ENCODE measurements at places on chromosomes 5 and 9.

GRCh38 chr9:16458696-16459420 lies 411.6 kb downstream of the BNC2 start:
- no peak for DNase-seq

DNA sequence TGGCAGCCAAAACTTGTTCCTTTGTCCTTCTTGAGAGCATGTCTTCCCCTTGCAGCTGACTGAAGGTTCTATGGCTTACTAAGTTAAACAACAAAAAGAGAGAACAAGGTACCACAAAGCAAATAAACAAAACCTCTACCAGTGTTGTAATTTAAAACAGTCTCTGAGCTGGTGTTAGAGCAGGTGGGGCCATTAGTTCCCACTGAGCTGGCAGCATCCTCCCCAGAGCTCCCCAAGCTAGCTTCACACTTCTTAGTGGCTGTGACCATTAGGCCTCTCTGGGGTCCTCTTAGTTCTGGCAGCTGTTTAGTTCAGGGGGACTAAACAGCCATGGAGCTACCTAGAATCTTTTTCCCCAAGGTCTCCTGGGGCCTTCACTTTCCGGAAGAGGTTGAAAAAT lies 128.6 kb upstream of the ELL2 start:
- DNase-seq: no peak

DNA sequence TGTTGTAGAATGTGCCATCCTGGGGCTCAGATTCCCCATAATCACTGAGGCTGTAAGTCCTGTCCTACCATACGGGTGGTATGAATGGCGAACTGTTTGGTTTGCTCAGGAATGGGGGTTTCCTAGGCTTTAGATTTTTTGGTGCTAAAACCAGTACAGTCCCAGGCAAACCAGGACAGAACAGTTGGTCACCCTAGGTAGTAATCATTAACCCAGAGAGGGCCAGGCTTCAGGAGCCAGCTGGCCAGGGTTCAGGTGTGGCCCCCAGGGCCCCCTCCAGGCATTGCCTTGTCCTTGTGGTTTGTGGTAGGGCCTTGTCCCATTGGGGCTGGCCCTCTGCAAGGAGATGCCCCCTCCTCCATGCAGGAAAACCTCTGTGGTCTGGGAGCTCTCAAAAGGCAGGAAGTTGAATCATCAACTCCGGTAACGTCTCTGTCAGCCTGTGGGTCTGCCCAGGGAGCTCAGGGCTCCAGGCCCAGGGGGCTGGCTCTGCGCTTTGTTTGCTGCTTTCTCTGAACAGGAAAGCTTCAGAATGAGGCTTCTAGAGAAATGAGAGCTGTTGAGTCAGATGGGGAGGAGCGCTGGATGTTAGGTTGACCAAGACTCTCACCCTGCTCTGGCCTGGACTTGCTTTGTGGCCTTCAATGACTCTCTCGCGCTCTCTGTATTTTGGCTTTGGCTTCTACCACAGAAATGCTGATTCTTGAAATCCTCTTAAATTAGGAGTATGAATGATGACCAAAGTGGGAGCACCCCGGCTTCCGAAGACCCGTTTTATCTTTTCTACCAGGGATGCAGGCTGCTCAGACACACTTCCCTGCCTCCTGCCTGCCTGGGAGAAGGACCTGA lies 22.2 kb upstream of the JADE2 start:
- peak; percentile 69 for DNase-seq

GRCh38 chr9:4301296-4301695 lies 1.4 kb upstream of the GLIS3 start:
- no peak for DNase-seq

DNA sequence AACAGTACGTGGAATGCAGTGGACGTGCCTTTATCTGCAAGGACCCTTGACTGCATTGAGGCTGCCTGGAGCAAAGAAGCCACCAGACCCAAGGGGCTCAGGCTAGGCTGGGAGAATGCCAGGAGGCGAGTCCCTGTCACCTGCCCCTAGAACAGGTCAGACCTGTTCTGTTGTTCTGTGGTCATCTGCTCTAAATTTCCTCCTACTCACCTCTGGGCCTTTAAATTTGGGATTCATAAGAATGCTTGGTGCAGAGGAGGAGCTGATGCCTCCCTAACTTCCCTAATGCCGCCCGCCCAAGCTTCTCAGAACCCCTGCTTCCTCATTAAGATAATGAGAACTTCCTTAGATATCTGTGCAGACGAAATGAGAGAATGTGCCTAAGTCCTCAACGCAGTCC lies 32.0 kb downstream of the DAPK1 start:
- DNase-seq: no peak

GRCh38 chr5:139701056-139701741 lies 53.0 kb downstream of the CXXC5 start:
- DNase-seq: no peak

- no peak for DNase-seq
Measured at GRCh38 chr9:25960178-25960577, 281.9 kb upstream of the TUSC1 start.

DNA sequence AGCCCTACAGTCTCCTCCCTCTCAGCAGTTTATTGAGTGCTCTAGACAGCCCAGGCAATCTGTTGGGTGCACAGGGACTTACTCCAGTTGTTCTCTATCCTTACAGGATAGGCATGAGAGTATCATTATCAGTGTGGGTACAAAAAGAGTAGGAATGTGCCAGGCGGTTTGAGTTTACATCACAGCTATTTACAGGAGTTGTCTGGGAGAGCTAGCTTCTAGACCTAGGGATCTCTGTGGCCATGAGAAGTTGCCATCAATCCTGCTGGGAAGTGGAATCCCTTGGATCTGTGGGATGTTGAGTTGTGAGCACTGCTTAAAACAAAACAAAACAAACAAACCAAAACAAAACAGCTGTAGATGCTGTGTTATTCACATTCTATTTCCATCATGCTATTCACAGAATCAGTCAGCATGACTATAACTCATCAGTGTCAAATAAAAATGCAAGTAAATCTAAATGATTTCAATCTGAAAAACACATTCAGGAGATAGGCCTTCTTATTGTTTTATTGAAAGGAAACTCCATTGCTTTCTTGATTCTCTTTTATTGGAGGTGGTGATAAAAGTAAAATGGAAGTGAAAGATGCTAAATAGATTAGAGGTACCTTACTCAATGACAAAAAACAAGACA lies 552.4 kb upstream of the ZNF608 start:
- no peak for DNase-seq

DNA sequence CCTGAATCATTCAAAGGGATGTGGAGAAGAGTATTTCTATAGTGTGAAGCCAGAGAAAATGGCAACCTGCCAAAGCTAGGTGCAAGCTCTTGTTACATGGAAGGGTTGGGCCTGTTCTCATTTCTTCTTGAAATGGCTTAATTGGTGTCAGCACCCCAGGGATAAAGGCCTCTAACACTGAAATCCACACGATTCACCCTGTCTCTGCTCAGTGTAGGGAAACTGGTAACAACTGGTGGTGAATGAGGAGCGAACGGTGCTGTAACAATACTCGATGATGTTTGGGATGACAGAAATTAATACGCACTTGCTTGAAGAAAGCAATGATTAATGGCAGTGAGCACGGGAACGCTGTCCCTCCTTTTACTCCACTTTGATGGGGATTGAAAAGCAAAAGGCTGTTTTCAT lies 16.2 kb downstream of the PBX3 start:
- no peak for DNase-seq

DNA sequence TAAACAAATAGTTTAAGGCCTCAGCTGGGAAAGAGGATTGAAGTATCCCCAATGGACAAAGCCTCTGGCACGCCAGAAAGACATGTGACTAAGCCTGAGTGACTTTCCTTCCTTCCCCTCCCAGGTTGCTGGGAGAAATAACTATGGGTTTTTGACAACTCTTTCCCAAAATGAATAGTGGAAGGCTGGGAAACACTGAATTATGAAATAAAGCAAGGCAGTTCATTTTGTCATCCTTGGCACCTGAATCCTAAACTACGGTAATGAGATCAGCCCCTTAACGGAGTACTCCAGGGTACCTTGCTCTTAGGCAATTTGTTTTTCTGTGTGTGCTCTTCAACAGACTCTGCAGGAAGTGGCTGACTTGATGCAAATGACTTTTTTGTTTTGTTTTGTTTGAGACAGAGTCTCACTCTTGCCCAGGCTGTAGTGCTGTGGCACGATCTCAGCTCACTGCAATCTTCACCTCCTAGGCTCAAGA lies 75.2 kb downstream of the LMNB1 start:
- DNase-seq: no peak

DNA sequence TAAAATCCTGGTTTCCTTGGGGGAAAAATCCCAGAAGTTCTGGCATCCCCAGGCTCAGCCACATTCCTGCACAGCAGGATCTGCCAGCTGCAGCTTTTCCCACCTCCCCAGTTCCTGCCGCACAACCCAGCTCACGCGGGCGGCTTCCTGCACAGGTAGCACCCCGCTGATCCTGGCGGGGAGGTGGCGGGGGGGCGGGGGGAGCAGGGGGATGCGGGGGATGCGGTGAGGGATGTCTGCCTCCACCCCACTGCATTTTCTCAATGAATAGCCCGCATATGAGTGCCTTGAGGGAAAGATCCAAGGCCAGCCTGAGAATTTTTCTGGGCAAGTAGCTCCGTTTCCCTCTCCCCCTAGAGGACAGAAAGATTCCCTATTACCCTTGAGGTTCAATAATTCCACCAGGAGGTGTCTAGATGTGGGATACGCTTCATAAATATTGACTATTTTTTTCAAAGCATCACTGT lies 21.1 kb downstream of the GFPT2 start:
- no peak for DNase-seq

- no peak for DNase-seq
Measured at GRCh38 chr5:98768960-98769209, 4.6 kb upstream of the RGMB start.

- DNase-seq: no peak
Measured at GRCh38 chr5:171493646-171494393, 74.4 kb downstream of the FGF18 start.

GRCh38 chr5:123044926-123045617 lies 8.5 kb upstream of the PPIC start:
- DNase-seq: no peak

DNA sequence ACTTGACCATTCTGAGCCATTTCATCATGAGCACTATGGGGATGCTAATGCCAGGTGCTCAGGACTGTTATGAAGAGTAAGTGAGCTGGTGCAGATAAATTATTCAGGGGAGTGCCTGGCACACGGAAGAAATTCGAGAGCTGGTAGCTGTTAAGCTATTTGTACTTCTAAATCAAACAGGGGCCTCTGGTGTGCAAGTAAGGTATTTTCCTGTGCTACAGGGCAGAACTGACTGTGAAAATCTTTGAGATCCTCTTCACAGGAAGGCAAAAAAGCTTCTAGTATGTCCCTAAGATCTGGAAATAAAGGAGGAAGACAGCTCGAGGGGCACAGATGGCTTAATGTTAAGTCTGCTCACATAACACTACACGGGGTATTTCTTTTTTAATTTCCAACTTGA lies 106.3 kb upstream of the SPOCK1 start:
- no peak for DNase-seq

DNA sequence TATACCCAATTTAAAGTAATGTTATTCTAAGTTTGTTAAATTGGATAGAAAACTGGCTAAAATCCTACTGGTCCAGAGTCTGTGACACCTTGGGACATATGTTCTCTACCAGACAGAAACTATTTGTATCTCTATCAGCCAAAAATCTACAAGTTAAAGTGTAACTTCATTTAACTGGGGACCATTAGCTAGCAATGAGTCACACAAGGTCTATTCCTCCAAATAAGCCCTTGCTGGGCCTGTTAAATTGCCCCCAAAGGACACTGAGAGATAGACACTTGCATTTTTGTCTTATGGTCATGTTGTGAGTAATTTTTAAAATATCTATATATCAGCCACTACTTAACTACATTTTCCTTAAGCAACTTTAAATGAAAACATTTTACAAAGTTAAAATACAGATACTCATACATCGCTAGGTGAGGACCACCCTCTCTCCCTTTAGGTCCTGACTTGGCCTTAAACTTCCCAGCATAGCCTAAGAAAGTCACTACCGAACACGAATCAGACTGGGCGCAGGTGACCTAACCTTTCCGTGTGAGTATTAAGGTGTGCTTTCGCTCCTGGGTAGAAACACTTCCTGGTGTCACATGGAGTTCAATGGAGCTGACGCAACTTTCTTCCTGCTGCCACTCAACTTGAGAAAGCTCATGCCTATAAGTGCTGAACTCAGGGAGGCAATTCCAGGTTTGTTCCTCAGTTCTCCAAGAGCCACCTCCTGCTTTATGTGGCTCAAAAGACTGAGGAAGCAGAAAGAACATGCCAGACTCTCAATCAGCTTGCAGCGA lies 249.1 kb downstream of the DIRAS2 start:
- DNase-seq: no peak

GRCh38 chr9:93471124-93471523 lies 17.7 kb upstream of the FAM120AOS start:
- no peak for DNase-seq

DNA sequence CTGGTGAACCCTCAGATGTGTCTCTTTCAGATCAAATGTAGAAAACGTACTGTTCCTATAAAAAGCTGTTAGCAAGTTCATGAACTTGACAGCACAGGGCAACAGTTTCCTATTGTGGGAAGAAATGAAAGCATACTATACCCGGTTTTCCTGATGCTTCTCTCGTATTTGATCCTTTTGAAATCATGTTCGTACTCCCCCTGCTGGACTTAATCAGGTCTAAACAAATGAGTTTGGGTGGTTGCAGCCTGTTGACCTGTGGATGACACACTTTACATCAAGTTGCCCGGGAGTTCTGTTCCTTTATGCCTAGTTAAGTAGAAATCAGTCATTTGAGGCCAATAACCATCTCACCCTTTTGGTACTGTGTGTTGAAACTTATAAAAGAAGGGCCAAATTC lies 1992.3 kb downstream of the MAT2B start:
- DNase-seq: no peak

GRCh38 chr5:61059499-61059898 lies 102.8 kb downstream of the SMIM15 start:
- no peak for DNase-seq

GRCh38 chr9:132588501-132589147 lies 6.2 kb downstream of the BARHL1 start:
- no peak for DNase-seq

GRCh38 chr5:126359884-126360283 lies 63.3 kb upstream of the GRAMD2B start:
- DNase-seq: no peak

- no peak for DNase-seq
Measured at GRCh38 chr9:20351715-20352114, 270.6 kb downstream of the MLLT3 start.

GRCh38 chr5:146042628-146043279 lies 62.6 kb downstream of the PLAC8L1 start:
- DNase-seq: no peak

- DNase-seq: no peak
Measured at GRCh38 chr5:175098301-175098700, 345.7 kb downstream of the DRD1 start.

DNA sequence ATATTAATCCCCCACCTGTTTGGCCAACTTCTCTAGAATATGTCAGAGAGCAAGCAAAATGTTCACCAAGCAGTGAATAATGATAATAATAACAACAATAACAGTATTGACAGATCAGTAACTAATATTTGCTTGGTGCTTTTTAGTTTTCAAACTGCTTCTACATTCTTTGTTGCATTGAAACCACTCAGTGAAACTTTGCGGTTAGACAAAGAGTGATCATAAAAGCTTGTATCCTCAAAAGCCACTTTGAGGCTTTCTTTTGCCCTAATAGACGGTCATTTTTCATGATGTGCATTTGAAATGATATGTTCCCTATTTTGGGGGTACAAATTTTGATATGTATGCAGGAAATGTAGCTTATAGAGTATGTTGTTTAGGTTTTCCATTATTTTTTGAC lies 43.6 kb upstream of the PTGS1 start:
- DNase-seq: no peak
